ENCODE measurements at places on chromosomes 2 and 18. TPM values are rescaled to one million over a fixed set of nuclear protein-coding genes. Genes with fewer than 3 reads are reported as not detected.

EVX2 gene
- total RNA-seq: not detected

BABAM2 gene
- total RNA-seq: 45.2 TPM

ARHGAP28 gene
- total RNA-seq: 3.6 TPM

SKA1 gene
- total RNA-seq: not detected

MARCHF4 gene
- not detected for total RNA-seq

FOXI3 gene
- not detected for total RNA-seq

PTH2R gene
- total RNA-seq: not detected

ARHGEF33 gene
- 4.0 TPM for total RNA-seq

ZNF892 gene
- 14.9 TPM for total RNA-seq

DNA sequence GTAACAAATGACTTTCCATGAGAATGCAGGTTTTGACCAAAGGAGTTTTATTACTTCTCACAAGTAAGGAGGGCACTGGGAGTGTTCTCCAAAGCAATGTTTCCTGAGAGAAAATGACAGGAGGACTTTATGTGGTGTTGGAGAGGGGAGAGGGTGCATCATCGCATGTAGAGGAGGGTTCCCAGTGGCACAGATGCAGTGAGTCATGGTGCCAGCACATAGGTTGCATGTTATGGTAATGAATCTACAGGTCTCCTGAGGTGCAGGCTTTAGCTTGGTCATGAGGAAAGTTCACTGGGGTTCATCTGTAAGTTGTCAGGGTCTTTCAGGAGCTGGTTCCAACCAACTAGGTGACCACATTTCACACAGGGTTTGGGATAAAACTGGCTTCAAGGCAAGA lies 30.4 kb downstream of the NAT8 start:
- DNase-seq: no peak

GRCh38 chr18:10354241-10354811 lies 100.1 kb upstream of the APCDD1 start:
- DNase-seq: no peak

GRCh38 chr2:42602218-42602875 lies 33.9 kb downstream of the MTA3 start:
- DNase-seq: no peak

GRCh38 chr2:238080518-238080917 lies 19.6 kb upstream of the ESPNL start:
- no peak for DNase-seq

- DNase-seq: no peak
These were observed 95.5 kb upstream of the ATG16L1 start for GRCh38 chr2:233156001-233156400.
